Fibroblast of skin of scalp (primary cell): ENCODE measurements at places on chromosomes 2 and 18.
A peak's percentile ranks its signal among the peaks of the same experiment; 100 is the strongest.

DNA sequence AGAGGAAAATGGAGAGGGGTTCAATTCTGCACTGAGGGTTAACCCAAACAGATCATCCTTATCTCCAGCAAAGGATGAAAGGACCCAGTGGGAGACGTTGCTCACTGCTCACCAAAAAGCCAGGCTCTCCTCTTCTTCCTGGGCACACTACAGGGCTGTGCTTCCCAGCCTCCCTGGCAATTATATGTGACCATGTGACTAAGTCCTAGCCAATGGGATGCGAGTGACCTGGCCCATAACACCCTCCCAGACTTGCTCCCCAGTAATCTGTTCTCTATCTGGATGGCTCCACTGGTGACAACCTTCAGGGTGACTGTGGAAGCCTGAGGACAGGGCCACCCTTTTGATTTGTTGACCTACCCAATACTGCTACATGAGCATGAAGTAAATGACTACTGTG, 10.9 kb upstream of the PRKCE start:
- DNase-seq: no peak

GRCh38 chr2:46451131-46451711, 28.1 kb upstream of the TMEM247 start:
- DNase-seq: no peak

GRCh38 chr2:145729993-145730770, 1210.3 kb upstream of the ZEB2 start:
- no peak for DNase-seq

GRCh38 chr2:102473020-102473419, at the start of gene SLC9A4:
Gene SLC9A4 (plus strand): TSS chr2:102473226. CDS start chr2:102473760, 534 bp downstream.
- DNase-seq: peak; percentile 32

- DNase-seq: peak; percentile 85
Observed at GRCh38 chr2:37020212-37020886, 54.0 kb upstream of the STRN start.

GRCh38 chr18:43877616-43878321, 600.5 kb upstream of the SYT4 start:
- no peak for DNase-seq

DNA sequence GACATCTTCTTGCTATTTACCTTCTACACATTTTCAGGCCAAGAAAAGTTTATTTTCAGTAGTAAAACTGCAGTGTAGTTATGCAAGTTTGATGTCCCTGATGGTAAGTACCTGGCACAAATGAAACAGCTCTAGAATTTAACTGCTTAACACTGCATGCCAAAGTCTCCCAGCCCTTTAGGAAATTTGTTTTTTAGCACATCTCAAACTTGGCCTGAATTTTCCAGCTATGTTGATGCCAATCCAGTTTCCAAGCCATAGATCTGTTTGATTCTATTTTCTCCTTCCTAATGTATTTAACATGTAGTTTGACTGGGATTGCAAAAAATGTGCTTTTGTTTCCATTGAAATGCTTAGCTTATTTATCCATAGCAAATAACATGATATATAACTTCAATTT, 29.3 kb upstream of the ZNF385B start:
- no peak for DNase-seq

- DNase-seq: no peak
Observed at GRCh38 chr2:236170590-236171165, 2.5 kb upstream of the GBX2 start.

GRCh38 chr2:119367472-119368099, 809 bp downstream of the DBI start:
- peak; percentile 19 for DNase-seq

DNA sequence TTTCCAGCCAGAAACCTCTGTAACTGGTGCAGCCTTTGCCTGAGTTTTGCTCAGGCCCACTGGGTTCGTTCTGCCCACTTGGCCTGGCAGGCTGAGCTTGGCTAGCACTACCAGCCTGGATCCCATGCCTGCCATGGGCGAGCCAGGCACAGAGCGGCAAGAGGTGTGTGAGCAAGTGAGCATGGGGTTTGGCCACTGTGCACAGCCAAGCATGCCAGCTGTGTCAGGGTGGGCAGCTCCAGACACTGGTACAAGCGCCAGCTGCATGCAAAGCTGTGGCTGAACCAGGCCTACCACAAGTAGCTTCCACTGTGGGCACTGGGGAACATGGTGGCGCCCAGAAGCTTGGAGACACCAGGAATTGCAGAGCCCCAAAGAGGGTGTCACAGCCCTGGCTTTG, 56.3 kb upstream of the LDAH start:
- DNase-seq: no peak

DNA sequence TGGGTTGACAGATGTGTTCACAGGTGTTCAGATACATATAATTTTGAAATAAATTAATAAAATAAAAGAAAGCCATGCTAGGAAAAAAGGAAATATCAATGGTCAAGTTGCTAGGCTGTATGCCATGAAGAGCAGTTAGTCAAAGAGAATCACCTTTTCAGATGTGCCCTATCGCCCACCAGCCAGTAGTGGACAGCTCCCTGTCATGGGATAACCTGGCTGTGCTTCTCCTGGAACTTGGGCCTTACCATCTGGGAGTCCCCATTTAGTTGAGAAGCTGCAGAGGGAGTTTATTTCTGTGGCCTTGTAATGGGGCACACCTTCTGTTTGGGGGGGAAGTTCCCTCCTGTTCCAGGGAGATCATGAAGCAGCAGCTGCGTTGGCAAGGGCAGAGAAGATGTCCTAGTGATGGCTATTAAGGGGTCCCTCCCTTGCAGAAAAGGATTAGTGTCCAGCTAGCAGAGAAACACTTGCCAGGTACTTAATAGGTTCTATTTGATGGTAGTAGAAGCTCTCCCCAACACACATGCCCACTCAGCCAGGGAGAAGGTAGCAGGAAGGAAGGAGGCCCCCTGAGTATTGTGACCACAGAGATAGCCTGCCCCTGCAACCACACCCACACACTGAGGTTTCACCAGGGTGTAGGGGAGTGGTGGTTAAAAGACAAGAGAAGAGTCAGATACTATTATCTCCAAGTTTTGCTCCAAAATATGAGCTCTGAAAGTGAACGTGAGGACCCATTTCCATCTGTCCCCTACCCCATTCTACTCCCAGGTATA, 117.7 kb downstream of the B3GNT2 start:
- no peak for DNase-seq

- DNase-seq: no peak
Observed at GRCh38 chr2:86398500-86399474, 42.4 kb upstream of the KDM3A start.

DNA sequence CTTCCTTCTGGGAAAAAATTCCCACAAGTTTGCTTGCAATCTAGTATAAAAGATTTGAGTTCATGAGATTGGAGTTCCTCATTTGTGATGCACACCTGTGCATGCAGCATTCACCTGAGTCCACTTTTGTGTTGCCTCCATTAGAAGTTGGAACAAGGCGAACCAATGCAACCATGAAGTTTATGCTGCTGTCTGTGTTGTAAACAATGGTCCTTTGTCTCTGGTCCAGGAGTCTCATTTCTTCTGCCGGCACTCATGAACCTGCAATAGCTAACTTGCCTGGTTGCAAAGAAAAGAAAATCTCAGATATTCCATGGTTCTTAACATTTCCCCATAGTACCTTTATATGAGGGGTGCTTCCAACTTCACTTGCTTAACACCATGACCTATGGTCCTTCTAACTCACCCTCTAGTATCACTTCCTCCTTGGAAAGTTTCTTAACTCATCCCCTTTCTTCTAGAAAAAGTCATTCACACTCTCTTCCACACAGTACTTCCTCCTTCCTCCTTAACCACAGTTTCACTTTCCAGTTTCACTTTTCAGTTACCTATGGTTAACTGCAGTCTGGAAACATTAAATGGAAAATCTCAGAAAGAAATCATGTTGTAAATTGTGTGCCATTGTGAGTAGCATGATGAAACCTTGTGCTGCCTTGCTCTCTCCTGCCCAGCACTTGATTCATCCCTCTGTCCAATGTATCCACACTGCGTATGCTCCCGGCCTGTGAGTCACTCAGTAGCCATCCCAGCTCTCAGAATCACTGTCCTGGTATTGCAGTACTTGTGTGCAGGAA, 128.8 kb upstream of the TRIB2 start:
- peak; percentile 94 for DNase-seq

GRCh38 chr2:126793885-126794613, 104.6 kb upstream of the TEX51 start:
- DNase-seq: no peak

- DNase-seq: peak; percentile 62
Observed at GRCh38 chr2:67476809-67477790, 80.0 kb downstream of the ETAA1 start.

DNA sequence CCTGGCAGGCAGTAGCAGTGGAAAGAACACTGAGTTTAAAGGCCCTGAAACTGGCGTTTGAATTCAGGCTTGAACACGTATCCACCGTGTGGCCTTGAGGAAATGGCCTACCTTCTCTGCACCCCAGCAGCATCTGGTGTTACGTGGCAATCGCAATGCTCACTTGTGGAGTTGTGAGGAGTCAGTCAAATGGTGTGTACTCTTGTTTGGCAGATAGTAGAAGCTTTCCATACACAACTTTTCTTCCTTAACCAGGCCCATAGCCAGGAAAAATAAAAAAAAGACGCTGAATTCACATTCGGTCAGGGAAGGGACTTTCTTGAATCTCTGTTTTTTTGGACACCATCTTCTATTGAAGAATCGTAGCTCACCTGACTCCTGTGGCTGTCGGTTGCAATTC, 1101.5 kb upstream of the KLHL29 start:
- no peak for DNase-seq

- DNase-seq: no peak
Observed at GRCh38 chr2:53865264-53865663, 5.5 kb upstream of the GPR75 start.

- no peak for DNase-seq
Observed at GRCh38 chr2:100380681-100381080, 36.8 kb downstream of the CHST10 start.

DNA sequence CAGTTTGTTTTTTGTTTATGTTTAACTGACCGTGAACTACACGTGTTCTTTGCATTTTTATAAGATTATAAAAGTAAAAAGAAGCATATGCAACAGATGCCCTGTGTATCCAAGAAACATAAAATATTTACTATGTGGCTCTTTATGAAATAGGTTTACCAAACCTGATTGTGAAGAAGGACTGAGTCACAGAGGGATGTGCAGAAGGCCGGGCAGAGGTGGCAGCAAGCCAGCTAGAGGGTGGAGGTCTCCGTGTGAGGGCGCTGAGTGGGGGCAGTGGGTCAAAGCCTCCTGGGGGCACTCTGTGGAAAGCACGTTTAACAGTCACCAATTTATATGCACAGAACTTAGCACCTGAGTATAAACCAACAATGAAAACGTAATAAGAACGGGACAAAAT, 97.2 kb downstream of the TMEM18 start:
- DNase-seq: no peak

DNA sequence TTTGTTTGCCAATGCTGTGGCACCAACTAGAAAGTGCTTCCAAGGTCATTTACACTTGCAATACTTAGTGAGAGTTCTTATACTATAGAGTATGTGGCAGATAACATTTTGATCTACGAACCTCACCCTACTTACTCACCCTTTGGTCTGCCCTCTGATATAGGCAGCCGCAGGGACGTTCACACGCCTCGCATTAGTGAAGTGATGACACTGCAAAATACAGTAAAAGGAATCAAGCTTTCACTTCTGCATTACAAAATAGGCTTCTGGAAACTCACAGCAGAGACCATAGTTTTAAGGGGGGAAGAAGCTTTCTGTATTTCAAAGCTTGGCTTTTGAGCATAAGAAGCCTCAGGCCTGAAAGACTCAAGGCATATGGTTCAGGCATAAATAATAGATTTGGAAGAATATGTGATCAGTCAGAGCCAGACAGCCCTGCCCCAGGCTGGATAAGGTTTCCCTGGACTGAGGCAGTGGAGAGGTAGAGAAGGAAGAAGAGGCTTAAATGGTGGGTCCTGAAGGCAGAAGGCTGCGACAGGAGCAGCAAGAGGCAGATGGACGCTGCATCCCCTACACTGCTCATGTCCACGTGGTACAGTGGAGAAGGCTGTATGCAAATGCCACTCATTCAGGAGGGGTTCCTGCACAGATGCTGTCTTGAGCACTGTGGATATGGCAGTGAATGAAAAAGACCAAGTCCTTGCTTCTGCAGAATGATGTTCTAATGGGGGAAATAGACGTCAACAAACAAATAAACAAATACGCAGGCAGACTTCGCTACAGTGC, 63.1 kb downstream of the FECH start:
- no peak for DNase-seq

DNA sequence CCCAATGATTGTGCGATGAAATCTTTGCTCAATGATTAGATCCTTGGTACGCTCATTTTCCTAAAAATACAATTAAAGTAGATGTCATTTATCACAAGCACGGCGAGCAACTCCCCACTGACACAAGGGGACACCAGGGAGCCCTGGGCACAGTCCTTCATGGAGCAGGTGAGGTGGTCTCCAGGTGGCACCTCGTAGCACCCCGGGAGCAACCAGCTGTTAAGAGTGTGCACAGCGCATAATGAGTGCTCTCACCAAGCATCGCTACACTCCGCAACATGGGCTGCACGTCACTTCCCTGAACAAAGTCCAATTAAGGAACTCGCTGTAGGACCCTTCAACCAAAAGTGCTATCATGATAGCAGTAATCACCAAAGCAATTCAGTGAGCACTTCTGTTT, 59.8 kb downstream of the ANO7 start:
- no peak for DNase-seq

GRCh38 chr2:47078541-47079482, 76.3 kb downstream of the STPG4 start:
- no peak for DNase-seq

DNA sequence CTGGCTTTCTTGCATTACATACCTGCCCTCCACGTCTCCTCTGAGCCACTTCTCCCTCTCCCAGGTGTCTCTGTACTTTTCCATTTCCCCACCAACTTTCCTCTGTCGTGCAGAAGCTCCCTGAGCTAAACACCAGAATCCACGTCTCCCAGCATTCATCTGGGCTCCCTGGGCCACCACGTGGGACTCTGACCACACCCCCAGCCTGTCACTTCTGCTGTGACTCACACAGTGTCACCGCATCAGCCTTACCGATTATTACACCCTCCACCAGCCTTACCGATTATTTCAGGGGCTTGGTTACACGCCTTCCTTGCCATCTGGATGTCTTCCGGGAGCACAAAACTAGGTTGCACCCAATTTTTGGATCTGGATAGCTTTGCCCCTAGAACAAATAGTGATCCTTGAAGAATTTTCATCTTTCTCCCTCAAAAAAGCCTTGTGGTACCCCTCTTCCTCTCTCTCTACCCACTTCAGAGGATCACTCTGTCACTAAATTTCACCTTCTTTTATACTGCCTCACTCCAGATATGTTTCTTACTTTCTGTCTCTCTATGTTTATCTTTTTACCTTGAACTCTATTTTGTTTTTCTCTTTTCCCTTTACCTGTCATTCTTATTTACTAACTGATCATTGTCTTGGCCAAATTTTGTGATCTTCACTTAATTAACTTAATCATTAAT, 136.9 kb upstream of the CAB39 start:
- no peak for DNase-seq

DNA sequence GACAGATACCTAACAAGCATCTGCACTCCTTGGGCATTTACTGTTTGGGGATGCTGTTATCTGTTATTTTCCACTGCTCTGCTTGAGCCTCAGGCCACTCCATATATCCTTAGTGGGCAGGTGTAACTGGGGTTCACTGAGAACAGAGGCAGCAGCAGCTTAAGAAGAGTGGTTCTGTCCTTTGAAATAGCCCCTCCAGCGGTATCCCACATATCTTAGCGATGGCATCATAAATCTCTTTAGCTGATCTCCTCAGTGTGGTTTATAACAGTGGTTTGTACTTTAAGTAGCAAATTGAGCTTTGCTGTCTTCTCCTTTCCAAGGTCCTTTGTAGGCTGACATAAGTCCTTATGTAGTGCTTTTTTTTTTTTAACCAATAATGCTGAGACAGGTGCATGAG, 79.7 kb upstream of the RPRM start:
- no peak for DNase-seq
